ENCODE measurements at places on chromosomes 13 and 19. TPM values are rescaled to one million over a fixed set of nuclear protein-coding genes. Genes with fewer than 3 reads are reported as not detected.
A peak's percentile ranks its signal among the peaks of the same experiment; 100 is the strongest.

DNA sequence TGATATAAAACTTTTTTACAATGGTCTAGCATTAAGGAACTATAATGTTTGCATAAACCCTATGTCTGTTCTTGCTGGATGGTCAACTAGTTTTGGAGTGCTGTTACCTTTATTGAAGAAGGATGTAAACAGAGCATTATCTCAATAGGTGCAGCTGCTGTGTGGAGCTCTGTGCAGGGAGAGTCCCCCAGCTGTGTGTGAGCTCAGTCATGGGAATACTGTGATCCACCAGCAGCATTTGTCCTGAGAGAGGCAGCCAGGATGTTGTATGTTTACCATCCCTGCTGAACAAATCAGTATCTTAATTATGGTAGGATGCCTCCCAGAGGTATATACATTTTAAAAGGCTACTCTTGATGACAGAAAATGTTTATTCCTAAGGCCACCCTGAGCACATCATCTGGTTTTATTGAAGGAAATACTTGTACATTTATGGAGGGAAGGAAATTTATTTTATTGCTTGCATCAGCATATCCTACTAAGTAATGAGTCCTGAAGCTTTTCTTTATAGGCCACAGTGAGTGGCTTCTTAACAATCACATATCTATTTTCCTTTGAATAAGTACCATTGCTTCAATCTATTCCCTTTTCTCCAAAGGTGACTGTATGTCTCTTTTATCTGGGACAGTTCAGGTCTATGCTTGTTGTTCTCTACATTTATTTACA is 11.7 kb downstream of the RAP2A start:
- H3K4me3 ChIP-seq: no peak overlapping the region
- no peaks in the 10 kb centered on the region for H3K36me3 ChIP-seq
- DNase-seq: no peak
- H3K4me1 ChIP-seq: no peaks in the 10 kb centered on the region
- no peak overlapping the region for H3K27ac ChIP-seq

- H3K36me3 ChIP-seq: no peaks in the 10 kb centered on the region
- no peak for DNase-seq
- peak overlapping the region; percentile 44 for H3K27ac ChIP-seq
- H3K4me3 ChIP-seq: no peak overlapping the region
Measured at GRCh38 chr13:75792526-75793187, 156.5 kb downstream of the LMO7 start.

- no peaks in the 10 kb centered on the region for H3K36me3 ChIP-seq
- no peaks in the 10 kb centered on the region for H3K27me3 ChIP-seq
- H3K4me1 ChIP-seq: no peaks in the 10 kb centered on the region
- DNase-seq: no peak
- no peak overlapping the region for H3K4me3 ChIP-seq
- no peak overlapping the region for H3K27ac ChIP-seq
Measured at GRCh38 chr19:31535691-31536460, 186.6 kb upstream of the TSHZ3 start.

- H3K27ac ChIP-seq: peak overlapping the region; percentile 50
- H3K36me3 ChIP-seq: no peaks in the 10 kb centered on the region
- no peak overlapping the region for H3K4me3 ChIP-seq
- H3K4me1 ChIP-seq: peaks cover 6% of the 10 kb centered on the region
- peak; percentile 65 for DNase-seq
Measured at GRCh38 chr19:18660051-18660910, 23.2 kb upstream of the CRTC1 start.

ZNF540 gene
- 2.5 TPM for total RNA-seq

ZNF135 gene
- 2.5 TPM for total RNA-seq

MBD3L3 gene
- not detected for total RNA-seq
